Osteoblast (primary cell): ENCODE measurements at places on chromosomes 4 and X. TPM values are rescaled to one million over a fixed set of nuclear protein-coding genes. Genes with fewer than 3 reads are reported as not detected.
A peak's percentile ranks its signal among the peaks of the same experiment; 100 is the strongest.

- H3K27ac ChIP-seq, result no peak overlapping the region
- H3K27me3 ChIP-seq, result no peaks in the 10 kb centered on the region
- DNase-seq, result no peak
- no peak overlapping the region for H3K4me3 ChIP-seq
- no peaks in the 10 kb centered on the region for H3K4me1 ChIP-seq
- H3K36me3 ChIP-seq, result no peaks in the 10 kb centered on the region
These were observed 322.2 kb downstream of the IQCM start for GRCh38 chr4:149493492-149493891.

The PNMA5 gene
- total RNA-seq, result not detected in 2 replicates

The DGKK gene
- total RNA-seq, result not detected in 2 replicates

- no peaks in the 10 kb centered on the region for H3K36me3 ChIP-seq
- DNase-seq, result no peak
- peaks cover 82% of the 10 kb centered on the region for H3K4me1 ChIP-seq
- no peaks in the 10 kb centered on the region for H3K27me3 ChIP-seq
- H3K27ac ChIP-seq, result peak overlapping the region; percentile 89
These were observed 9.2 kb downstream of the APBB2 start for GRCh38 chr4:41205130-41205529.
